Hematopoietic multipotent progenitor cell treated with erythropoietin and hydrocortisone succinate and interleukin-3 and kit ligand, for 17 days (in vitro differentiated cells): ENCODE measurements at places on chromosomes 2 and 18.

DNA sequence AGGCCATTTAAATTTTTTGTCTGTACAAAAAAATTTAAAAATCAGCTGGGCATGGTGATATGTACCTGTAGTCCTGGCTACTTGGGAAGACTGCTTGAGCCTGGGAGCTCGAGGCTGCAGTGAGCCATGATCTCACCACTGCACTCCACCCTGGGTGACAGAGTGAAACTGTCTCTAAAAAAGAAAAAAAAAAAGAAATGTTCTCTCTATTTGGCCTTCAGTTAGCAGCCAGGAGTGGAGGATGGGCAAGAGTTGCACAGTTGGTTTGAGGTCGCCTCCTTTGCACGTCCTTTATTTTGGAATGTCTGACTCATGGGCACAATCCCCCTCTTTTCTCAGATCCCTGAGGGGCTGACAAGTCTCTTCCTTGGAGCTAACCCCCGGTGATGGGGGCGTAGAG lies 26.3 kb downstream of the ITM2C start:
- no peak for DNase-seq

DNA sequence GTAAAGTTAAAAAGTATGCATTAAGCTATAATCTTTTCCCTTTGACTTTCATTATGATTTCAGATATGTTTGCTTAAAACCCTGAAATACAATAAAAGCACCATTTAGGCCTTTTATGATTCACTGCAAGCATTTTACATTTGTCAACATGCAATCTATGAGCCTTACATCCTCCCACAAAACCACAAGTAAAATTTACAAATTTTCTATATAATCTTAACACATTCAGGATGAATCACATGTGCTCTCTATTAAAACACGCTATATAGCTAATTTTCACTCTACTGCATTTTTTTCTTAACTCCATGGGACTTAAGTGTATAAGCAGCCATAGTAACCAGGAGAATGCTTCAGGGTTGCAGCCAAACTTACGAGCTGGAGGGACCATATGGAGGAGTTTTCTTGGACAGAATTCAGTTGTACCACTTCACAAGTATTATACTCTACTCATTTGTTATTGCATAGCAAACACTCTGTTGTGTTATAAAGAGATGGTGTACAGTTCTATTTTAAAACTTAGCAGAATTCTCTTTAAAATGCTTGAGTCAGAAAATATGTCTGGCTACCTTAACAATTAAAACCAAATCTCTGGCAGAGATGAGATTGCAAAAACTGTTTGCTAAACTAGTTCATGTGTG lies 293.2 kb downstream of the ALK start:
- DNase-seq = no peak

DNA sequence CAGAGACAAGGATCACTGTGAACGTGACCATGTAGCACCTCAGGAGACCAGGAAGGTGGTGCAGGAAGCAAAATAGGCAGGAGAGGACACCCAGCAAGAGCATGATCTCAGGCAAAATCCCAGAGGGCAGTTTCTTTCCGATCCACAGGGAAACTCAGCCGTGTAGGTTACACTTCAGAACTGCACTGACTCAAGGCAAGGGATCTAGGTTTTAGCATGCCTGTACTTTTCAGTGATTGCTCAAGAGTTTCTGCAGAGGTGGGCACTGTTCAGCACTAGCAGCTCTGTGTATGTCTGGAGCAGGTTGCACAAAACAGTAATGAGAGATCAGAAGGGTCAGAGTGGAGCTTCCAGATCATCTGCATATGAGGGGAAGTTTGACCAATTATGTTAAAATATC lies 116.7 kb upstream of the RNF152 start:
- no peak for DNase-seq

DNA sequence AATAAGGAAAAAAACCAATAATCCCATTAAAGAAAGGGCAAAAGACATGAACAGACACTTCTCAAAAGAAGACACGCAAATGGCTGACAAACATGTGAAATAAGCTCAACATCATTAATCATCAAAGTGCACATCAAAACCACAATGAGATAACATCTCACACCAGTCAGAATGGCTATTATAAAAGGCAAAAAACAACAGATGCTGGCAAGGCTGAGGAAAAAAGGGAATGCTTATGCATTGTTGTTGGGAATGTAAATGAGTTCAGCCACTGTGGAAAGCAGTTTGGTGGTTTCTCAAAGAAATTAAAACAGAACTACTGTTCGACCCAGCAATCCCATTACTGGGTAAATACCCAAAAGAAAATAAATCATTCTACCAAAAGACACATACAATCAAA lies 285.6 kb downstream of the NR4A2 start:
- no peak for DNase-seq

DNA sequence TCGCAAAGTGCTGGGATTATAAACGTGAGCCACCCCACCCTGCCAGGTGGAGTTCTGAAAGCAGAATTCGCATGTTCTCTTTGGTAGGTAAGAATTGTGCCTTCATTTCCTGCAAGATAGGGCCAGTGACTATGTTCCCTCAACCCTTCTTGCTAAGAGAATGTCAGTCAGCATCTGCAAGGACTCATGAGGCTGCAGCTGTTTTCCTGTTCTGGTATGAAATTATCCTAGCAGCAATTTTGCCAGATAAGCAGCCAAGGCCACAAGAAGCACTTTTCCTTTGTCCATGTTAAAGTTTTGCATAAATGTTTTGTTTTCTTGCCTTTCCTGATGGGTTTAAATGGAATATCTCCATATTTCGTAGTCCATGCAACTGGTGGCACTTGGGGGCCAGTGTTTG lies 6.8 kb upstream of the ARHGAP28 start:
- no peak for DNase-seq

DNA sequence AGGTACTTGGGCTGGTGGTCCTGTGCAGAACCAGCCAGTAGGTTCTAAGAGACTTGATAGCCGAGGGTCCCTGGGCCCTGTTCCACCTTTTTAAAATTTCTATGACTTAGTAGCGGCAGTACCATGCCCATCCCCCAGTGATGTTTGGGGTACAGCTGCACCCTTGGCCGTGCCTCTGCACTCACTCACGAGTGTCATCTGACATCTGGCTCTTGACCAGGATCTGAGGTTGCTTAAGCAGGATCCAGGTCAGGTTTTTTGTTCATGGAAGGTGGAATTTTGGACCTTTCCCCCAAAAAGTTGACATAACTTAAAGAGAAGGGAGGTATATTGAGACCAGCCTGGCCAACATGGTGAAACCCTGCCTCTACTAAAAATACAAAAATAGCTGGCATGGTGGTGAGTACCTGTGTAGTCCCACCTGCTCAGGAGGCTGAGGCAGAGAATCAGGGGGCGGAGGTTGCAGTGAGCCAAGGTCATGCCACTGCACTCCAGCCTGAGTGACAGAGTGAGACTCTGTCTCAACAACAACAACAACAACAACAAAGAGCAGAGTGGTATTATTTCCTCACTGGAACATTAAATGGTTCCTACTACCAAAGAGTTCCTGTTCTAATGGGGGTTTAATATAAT lies 163.6 kb downstream of the NEDD4L start:
- DNase-seq = no peak

- DNase-seq = no peak
Measured at GRCh38 chr2:128547667-128548066, 229.0 kb upstream of the HS6ST1 start.

DNA sequence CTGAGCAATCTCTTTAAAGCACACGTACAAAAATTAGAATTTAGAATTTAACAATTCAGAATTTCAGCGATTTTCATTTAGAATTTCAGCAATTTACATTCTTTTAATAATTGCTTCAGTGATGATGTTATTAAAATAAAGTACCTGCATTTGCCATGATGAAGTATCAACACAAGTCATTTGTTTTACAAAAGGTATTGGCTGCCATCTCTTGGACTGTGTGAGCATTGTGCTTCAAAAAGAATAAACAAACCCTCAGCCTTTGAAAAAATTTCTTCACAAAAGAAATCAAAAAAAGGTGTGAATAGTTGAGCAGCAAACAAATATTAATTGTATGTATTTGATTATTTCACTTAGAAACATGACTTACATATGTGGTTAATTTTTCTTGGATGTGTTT lies 27.1 kb upstream of the ZC3H15 start:
- no peak for DNase-seq
